ENCODE measurements at places on chromosomes 16 and 17.

DNA sequence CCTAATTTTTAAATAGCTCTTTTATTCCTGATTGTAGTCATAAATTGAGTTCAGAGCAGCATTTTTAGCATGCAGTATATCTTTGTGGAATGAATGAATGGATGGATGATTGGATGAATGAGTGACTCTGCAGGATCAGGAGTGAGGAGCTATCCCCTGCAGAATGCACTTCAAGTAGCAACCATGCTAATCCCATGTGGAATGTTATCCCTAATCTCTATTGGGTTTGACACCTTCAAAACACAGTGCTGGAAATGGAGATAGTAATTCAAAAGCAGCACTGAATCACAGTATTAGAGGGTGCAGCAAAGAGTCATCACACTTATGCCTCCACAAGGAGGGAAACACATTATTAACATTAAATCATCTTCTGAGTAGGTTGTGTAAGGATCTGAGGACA lies 501.9 kb downstream of the SHISA9 start:
- DNase-seq, result no peak

GRCh38 chr17:68396226-68397107 lies 60.8 kb downstream of the WIPI1 start:
- DNase-seq, result no peak

GRCh38 chr17:78734793-78735641 lies 47.1 kb downstream of the CYTH1 start:
- DNase-seq, result no peak

- no peak for DNase-seq
These were observed 37.4 kb downstream of the CLEC16A start for GRCh38 chr16:10981697-10982216.

DNA sequence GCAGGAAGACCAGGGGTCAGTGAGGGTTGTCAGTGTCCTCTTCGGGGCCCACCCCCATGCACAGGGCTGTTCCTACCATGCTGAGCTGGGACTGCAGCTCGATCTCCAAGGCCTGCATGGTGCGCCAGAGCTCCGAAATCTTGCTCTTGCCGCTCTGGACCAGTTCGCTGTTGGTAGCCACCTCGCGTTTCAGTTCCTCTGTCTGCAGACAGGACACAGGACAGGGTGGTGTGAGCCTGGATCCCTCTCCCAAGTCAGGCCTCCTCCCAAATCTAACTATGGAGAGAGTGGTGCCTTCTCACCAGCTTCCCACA lies 90.9 kb downstream of the GOSR1 start:
- DNase-seq, result no peak

GRCh38 chr16:67194260-67194659 lies 2.3 kb downstream of the E2F4 start:
- DNase-seq, result no peak

DNA sequence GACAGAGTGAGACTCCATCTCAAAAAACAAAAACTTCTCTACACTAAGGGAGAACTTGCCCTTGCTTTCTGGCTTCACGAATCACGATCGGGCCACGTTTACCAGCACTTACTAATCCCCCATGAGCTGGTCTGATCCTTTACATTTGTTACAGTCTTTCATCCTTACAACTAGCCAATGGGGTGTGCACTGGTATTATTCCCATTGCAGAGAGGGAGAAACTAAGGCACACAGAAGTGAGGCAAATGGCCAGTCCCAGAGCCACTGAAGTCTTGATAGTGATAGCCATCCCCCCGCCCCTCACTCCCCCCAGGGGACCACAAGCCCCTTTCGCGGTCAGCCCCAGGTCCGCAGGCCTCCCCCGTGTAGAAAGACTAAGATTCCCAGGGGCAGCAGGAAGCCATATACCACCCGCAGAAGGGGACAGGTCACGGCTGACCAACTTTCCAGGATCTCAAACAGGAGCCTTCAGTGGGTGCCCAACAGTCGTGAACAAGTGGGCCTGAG lies 868 bp downstream of the NATD1 start:
- DNase-seq, result no peak

DNA sequence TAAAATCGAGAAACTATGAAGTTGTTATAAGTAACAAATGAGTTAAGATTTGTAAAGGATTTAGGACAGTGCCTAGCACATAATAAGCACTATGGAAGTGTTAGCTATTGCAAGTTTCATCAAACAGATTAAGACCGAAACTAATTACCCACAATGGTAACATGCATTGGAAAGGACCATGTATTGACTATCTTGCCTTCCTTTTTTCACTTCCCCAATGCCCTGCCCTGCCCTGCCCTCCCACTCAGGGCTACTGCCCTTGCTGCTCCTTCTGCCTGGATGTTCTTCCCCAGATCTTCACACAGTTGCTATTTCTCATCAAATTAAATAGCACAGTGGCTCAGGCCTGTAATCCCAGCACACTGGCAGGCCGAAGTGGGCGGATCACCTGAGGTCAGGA lies 202.1 kb upstream of the PSMD7 start:
- no peak for DNase-seq

GRCh38 chr16:31513126-31513525 lies 4.9 kb upstream of the RUSF1 start:
- DNase-seq, result no peak

DNA sequence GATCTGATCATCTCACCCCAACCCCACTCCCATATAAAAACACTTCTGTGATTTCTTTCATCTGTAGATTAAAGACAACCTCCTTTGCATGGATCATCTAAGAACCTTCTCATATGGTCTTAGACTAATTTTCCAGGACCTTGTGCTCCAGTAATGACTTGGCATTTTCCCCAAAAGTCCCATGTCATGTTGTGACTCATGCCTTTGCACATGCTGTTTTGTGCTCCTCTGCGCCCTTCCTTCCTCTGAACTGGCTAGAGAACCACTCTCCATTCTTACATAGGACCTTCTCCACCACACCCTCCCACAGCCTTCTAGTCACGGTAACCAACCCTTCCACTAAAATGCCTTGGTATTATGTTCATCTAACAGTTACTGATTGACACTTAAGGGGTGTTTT lies 99.5 kb upstream of the AXIN2 start:
- DNase-seq, result no peak

GRCh38 chr16:85640585-85640984 lies 27.5 kb downstream of the GSE1 start:
- DNase-seq, result no peak

GRCh38 chr17:50492214-50492613 lies 13.6 kb downstream of the RSAD1 start:
- DNase-seq, result no peak

DNA sequence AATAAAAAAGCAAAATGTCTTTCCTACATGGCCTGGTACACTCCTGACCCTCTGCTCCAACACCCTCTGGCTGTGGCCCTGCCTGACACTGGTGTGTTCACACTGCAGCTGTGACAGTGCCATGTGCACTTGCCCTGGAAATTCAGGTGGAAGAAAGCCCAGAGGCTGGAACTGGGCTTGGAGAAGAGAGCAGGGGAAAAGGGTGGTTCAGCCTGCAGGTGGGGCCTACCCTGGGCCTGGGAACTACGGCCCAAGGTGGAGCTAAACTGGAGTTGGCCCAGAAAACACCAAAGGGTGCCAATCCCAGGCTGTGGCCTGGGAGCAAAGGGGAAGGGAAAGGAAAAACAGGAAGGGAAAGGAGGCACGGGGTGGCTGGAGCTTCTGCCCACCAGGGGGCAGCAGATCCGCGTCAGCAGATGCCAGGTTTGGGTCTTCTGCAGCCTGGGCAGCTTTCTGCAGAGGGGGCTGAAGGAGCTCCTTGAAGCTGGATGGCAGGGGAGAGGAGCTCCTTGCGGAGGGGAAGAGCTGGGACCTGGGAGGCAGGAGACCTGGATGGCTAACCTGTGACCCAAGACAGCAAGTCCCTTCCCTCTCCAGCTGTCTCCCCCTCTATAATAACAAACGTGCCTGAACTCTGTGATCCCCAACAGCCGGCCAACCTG lies 15.4 kb upstream of the CTCF start:
- peak; percentile 55 for DNase-seq

- no peak for DNase-seq
These were observed 504 bp downstream of the ERN1 start for GRCh38 chr17:64129515-64129764.

DNA sequence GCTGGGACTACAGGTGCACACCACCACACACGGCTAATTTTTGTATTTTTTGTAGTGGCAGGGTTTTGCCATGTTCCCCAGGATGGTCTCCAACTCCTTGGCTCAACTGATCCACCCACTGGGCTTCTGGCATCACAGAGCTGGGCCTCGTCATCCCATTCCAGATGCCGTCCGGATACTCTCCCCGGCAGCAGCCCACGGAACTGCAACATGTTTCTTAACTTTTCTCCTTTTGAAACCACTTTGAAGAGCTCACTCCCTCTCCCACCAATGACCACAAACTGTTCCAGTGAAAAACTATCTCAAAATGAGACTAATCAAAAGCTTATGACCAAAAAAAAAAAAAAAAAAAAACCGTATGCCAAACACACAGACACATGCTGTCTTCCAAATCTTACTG lies 17.6 kb downstream of the PEMT start:
- no peak for DNase-seq

DNA sequence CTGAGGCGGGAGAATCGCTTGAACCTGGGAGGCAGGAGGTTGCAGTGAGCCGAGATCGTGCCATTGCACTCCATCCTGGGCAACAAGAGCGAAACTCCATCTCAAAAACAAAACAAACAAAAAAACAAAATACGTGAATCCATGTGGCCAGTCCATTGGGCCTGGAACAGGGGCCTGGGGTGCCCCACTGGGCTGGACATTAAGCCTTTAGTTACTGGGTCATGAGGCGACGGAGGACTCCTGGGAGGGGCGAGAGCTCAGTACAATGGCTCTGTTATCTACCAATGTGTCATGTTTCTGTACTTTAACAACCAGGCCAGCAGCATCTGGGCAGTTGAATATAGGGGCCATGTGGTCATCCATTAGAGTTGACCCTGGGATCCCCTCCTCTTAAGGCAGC lies 18.9 kb upstream of the CLEC18A start:
- DNase-seq, result no peak

DNA sequence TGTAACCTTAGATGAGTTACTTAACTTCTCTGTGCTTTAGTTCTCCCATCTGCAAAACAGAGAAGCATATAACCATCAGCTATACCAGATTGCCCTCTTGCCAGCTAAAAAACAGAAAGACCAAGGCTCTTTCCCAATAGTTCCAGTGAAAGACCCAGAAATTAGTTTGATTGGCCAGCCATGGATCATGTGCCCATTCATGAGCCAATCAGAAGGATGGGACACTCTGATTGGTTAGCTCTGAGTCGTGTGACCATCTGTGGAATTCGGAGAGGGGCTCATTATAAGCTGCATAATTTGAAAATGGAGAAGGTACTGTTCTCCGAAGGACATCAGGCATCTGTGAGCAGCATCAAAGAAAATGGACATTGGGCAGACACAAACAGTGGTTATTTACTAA lies 155.2 kb downstream of the ABCC12 start:
- DNase-seq, result no peak

GRCh38 chr17:42779304-42779935 lies 990 bp upstream of the WNK4 start:
- no peak for DNase-seq

- peak; percentile 95 for DNase-seq
These were observed 922 bp upstream of the SLC2A4 start for GRCh38 chr17:7280519-7281073.

DNA sequence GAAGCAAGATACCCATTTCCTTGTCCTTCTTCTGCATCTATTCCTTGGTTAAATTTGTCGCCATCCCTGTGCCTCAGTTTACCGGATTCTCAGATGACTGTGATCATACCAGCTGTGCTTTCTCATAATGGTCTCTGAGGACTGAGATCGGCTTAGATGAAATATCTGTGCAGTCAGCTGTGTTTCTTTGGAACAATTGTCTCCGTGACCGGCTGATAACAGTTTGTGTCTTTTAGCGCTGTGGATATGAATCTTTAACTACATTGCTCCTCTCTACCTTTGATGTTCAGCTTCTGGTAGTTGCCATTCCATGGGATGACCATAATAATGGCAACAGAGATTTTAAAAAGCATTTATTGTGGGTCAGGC lies 473 bp downstream of the FTO start:
- DNase-seq, result no peak

GRCh38 chr17:17512866-17513265 lies 16.7 kb upstream of the RASD1 start:
- no peak for DNase-seq

GRCh38 chr16:85524630-85525419 lies 88.3 kb upstream of the GSE1 start:
- DNase-seq, result no peak

- peak; percentile 92 for DNase-seq
These were observed 42.5 kb downstream of the YPEL2 start for GRCh38 chr17:59373882-59374495.

DNA sequence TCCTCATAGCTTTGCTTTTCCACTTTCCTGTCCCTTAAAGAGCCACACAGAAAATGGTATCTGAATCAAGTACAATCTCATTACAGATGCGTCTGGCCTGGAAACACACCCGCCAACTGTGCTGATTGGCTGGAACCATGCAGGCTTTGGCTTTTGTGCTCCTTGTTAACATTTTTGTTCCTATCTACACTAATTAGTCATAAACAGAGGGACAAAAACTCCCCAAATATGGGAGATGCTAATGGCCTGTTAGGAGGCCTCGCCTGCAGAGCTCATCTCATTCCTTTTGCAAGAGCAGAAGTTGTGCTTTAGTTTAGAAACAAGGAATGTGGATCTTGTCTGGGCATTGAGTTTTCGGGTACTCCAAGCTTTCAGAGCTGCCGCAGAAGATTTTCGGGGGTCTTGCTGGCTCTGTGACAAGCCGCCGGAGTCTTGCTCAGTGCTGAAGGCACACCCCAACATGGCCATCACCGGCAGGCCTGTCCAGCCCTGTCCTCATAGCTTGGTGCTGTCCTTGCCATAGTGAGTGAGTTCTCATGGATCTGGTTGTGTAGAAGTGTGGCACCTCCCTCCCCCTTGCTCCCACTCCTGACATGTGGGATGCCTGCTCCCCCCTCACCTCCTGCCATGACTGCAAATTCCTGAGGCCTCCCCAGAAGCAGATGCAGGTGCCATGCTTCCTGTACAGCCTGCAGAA lies 69.8 kb downstream of the METRNL start:
- DNase-seq, result no peak
